BJ (cell line): ENCODE measurements at places on chromosomes 16 and 17.

GRCh38 chr17:7932949-7933348, 943 bp downstream of the CNTROB start:
- no peak for DNase-seq

DNA sequence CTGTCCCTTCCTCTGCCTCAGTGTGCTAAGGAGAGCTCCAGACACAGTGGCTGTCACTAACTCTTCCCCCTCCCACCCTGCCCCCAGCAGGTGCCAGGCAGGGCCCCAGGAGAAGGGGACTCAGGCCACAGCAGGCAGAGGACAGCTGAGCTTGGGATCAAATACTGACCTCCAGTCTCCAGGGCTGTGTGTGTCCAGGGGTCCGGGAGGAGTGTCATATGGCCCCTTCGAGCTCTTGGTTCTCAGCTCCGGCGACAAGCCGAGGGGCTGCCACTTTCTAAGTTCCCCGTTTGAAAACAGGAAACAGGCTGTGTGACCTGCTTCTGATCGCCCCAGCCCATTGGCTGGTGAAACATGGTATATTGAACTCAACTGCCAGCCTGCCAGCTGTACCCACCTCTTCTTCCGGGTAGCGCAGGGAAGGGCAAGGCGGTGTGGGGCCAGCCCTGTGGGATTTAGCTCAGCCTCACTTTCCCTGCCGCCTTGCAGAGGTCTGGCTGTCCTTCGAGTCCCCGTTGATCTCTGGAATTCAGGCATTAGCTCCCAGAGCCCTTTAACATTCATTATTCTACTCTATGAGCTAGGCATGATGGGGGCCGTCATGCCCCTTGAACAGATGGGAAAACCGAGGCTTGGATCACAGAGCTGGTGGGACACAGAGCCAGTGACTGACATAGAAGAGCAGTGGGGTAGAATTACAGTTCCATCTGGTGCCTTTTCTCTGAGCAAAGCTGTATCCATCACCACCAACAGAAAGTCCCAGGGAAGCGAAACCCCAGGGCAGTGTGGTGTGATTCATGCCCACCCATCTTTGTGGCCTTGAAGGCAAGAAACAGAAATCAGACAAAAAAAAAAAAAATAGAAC, at the start of gene SNX20:
TSS of gene SNX20 (minus strand) at position 292 of the 865 bp plus-strand sequence. CDS start 3,786 bp downstream, outside the sequence.
- no peak for DNase-seq

DNA sequence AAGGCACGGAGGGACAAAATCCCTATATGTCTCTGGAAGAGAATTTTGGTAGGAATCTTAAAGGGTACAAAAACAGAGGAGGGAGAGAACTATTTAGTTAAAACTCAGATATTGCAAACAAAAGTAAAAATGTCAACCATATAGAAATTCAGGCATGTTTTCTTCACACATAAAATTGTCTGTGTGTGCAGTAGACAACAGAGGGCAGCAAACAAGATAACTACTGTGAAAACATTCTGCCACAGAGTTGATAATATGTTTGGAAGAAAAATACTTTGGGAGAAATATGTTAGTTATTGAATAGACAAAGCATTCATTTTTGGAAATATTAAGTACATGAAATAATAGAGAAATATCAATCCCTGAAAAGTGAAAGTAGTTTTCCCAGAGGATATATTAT, 56.2 kb downstream of the SNX11 start:
- DNase-seq: no peak

DNA sequence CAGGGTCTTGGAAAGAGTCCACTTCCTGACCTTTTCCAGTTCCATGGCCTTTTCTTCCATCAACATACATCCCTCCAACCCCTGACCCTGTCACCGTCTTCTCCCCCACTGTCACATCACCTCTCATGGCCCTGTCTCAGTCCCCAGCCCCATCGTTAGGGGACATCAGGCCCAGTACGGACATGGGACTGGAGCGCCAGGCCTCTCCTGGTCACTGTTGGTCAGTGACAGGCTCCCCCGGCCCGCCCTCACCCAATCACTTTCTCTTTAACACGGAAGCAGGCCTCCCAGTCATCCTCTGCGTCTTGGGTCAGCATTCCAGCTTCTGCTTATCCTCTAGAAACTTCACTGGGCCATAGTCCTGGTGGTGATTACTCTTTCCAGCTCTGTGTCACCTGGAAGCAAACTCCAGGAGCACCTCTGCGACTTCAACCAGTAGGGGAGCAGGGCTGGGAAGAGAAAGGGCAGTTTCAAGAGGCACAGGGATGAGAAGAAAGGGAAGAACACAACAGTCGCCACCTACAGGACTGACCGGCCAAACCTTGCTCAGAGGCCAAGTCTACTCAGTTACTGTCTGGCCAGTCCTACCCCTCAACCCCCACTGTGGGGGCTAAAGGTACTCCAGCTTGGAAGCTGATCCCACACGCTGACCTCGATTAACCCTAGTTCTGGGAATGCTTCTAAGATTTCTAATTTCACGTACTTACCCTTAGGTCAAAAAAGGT, 15.9 kb upstream of the ICAM2 start:
- DNase-seq: no peak

DNA sequence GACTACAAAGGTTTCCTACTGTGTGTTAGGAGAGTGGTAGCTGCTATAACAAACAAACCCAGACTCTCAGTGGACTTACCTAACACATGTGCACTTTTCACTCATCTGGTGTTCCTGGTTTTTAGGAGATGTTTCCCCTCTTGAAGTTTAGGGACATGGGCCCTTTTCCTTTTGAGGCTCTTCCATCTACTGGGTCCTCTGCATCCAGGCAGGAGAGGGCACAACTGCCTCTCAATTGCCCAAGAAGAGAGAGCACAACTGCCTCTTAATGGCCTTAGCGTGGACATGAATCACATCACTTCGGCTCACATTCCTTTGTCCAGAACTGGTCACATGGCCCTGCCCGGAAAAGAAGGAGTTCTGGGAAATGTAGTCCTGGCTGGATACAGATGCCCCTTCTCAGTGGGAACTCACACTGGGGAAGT, 9.8 kb upstream of the TNRC6C start:
- DNase-seq: no peak

DNA sequence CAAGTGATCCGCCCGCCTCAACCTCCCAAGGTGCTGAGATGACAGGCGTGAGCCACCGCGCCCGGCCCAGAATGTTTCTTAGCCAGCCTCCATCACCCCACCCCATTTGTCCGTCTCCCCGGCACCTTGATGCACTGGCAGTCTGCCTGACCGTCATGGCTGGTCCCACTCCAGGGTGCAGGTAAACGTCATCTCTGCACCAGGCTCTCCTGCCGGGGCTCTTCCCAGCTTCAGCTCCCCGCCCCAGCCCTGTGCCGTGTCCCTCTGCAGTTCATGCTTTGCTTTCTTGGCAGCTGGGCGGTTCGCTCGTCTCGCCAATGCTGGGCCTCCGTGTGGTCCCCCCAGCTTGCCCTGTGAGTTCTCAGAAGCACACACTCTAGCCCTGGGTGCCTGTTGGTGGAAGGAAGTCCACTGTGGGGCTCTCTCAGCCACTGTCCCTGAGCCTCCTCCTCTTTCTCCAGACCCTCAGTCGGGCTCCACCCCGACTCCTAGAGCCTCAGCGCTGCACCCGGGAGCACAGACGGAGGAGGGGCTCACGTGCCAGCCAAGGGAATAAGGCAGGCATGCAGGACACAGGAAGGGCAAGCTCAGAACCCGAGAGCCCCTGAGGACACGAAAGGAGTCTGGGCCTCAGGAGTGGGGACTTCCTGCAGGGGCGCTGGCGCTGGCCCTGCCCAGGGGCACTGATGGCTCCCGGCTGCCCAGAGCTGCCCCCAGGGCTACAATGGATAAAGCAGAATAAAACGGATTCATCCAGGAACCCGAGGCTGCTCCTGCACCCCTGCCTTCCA, 12.0 kb downstream of the HS3ST6 start:
- no peak for DNase-seq

GRCh38 chr16:27428026-27428785, 26.2 kb downstream of the IL21R start:
- no peak for DNase-seq

DNA sequence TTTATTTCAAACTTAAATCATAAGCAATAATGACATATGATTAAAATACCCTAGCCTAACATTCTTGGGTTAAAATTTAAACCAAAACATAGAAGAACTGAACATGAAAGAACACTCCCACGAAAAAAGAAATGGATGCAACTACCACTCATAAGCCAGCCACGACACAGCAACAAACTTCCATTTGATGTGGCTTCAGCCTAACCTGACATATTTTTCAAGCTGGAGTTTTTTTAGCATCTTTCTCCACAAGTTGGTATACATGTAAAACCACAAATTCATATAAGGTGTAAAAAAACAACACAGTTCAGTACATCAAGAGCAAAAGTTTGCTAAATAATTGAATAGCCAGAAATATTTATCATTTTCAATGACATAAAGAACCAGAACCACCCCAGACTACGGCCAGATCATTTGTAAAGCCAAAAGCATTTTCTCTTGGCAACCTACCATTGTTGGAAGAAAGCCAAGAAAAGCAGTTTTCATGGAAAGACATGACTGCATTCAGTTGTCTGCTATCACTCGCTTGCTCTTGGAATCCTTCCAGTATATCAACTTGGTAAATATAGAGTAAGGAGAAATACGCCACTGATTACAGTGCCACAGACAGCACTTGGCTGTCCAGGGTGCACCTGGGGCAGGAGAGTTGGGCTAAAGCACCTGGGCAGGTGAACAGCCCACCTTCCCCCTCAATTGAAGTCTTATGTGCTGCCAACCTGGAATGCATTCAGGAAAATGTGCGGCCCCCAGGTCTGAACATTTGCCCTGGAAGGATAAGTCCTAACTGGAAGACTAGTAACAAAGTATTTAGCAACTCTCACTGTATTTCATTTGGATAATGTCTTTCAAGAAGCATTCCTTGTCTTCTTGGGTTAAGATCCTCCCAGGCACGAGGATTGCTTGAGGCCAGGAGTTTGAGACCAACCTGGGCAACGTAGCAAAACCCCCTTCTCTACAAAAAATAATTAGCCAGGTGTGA, 60.5 kb downstream of the CREBBP start:
- DNase-seq: peak; percentile 52

- no peak for DNase-seq
Observed at GRCh38 chr16:51055434-51055833, 95.6 kb downstream of the SALL1 start.

DNA sequence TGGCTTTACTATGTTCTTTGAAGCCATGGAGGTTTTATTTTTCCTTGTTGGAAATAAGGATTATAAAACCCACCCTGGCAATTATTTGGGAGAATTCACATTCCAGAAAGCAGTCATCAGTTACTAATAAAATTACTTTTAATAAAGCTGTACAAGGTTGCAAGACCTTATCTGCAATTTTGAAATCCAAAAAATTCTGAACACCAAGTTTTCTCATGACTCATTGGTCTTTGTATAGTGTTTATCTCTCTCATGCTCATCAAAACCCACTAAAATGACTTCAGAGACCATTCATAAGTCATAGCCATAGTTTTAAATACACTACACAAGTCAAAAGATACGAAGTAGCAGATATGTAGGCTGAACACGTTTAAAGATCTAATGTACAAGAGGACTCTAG, 6.0 kb upstream of the KRT38 start:
- DNase-seq: peak; percentile 77

- DNase-seq: peak; percentile 99
Observed at GRCh38 chr16:24645739-24646645, 83.5 kb upstream of the TNRC6A start.

DNA sequence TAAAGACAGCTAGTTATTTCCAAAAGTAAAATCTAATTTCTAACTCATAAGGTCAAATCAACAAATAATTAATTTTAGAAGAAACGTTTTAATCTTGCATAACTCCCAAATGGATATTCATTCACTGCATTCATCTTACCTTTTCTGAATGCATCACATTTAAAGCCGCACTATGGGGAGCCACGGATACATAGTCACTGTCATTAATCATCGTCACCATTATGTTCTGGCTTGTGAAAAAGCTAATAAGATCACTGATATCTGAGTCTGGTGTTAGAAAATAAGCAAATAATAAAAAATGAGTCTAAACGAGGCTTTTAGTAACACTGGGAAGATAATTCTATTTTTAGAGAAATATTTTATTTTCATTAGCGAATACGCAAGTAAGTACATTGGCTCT, 42.4 kb upstream of the ABCA10 start:
- no peak for DNase-seq

- no peak for DNase-seq
Observed at GRCh38 chr17:57940653-57941329, 14.4 kb downstream of the CUEDC1 start.

DNA sequence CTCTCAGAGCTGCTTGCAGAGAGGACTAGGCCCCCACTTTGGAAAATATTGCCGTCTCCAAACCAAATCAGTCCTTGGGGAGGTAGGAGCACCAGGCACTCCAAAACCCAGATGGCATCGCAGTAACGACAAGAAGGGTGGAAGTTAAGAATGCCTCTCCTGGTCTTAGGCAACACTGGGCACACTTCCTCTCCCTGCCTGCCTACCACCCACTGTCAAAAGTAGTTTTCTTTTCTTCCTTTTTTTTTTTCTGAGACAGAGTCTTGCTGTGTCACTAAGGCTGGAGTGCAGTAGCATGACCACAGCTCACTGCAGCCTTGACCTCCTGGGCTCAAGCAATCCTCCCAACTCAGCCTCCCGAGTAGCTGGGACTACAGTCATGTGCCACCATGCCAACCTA, 47.2 kb downstream of the SRL start:
- DNase-seq: no peak

DNA sequence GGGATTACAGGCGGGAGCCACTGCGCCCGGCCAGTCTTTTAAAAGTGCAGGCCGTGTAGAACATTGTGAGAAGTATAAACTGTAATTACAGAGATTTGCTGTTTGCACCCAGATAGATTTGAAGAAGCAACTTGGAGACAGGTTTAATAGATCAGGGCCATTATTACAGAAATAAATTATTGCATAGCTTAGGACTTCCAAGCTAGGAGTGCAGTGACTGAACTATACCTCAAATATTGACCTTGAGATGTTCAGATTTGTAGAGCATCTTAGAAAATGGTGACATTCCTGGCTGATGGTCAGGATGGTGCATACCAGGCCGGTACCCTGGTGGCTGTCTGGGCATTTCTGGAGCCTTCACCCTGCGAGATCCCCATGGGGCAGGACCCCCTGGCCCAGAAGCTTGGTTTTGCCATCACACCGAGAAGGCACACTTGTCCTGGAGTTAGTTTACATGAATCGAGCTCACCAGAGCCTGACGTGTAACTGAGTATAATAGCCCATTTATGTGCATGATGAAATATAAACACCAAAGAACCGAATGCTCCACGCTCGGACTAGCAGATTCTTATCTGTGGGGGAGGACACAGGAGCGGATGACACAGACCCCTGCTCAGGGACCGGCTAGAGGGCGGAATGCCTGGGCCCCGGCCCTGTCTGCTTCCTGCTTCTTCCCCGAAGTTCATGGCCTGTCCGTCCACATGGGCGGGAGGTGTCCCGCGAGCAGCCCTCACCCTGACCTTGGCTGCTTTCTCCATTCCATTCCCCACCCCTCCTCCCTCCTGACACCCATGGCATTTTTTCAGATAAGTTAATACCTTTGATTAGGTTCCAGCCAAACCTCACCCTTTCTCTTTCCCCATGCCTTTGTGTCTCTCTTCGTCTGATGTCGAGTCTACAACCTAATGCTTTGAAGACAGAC, 32.1 kb downstream of the CCDC40 start:
- DNase-seq: no peak
